ENCODE measurements at places on chromosomes 6 and 20.

DNA sequence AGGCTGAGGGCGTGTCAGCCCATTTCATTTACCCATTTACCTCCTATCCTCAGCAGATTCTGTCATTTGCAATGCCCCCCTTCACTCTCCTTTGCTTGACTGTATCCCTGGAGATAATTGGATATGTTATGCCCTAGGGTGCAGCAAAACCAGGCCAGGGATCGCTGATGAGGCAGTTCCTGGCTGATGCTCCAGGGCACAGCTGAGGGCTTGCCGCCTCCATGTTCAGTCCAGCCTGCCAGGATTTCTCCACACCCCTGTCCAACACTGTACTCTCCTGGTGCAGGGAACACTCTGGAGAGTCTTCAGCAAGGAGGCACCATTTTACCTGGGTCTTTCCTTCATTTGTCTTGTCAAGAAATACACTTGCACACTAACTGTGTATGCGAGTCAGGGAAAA is 532.1 kb upstream of the CHD6 start:
- peak; percentile 65 for DNase-seq

DNA sequence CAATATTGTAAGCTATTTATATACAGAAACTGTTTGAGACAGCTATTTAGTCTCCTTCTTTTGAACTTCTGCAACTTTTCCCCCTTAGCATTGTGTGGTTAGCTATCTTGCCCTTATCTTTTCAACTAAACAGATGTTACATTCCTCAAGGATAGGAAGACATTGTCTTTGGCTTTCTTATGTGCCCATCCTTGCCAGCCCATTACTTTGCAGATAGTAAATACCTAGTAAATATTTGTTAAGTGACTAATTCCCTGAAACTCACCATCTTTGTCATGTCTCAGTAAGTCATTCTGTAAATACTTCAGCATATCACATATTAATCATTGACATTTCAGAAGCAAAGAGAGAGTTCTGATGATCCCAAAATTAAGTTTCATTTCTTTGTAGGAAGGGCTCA is 69.1 kb upstream of the FLRT3 start:
- no peak for DNase-seq

DNA sequence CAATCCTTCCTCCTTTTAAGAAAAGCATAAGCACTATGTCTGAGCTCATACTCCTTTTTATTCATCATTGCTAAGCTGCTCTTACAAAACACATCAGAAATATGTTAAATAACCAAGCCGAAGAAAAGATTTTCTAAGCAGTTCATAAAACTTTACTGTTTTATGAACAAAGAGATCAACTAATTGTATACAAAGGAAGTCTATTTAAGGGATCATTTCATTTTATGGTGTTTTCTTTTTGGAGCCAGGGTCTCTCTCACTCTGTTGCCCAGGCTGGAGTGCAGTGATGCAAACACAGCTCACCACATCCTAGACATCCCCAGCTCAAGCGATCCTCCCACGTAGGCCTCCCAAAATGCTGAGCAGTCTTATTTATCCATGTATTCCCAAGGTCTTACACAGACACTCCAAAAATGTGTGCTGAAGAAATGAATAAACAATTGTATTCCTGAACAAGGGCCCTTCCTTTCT is 9.3 kb downstream of the NUDT3 start:
- DNase-seq: no peak

DNA sequence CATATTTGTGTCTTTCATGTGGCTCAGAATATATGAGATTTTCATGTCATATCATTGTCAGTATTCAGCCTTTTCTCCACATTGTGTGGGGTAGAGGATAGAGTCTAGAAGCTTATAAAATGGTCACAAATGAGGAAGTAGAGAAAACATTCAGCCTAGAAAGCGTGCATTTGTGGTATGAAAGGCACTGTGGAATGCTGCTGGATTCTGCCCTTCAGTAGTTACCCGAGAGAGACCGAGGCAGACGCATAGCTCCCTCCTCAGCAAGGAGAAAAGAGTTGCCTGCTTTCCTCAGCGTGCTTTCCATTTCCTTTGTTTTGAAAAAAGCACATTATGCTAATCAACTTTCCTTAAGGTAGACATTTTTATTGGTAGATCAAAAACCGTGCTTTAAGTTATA is 28.7 kb downstream of the MYB start:
- no peak for DNase-seq

- DNase-seq: no peak
These were observed 27.9 kb downstream of the B4GALT5 start for GRCh38 chr20:49685809-49686208.

DNA sequence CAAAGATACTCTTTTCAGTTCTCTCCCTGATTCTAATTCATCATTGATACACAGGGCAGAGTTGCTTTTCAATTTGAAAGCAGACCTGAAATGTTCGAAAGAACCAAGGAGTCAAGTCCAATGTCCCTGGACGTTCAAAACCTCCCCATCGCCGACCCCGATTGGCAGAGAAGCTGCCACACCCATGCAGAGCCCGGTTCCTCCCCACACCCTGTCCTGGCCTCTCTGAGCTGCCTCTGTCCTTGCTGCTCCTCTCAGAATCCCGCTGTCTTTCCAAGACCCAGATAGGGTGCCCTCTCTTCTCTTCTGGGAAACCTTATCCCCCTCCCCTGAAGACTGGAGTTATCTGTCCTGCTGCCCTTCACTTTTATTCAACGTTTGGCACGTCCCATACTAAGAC is 52.3 kb upstream of the CITED2 start:
- DNase-seq: no peak

DNA sequence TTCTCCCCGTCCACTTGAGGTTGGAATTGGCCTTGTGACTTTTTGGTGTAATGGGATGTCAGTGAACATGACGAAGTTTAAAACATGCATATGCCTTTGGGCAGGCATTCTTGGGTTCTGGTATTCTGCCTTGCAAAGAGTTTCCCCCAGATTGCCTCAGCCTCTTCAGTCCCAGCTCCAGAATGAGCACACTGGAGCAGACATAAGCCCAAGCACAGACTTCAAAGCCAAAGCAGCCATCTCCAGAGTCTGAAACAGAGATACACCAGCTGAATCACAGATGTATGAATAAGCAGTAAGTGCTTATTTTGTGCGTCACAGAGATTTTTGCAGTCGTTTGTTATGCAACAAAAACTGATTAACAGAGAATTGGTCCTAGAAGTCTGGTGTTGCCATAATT is 546.0 kb downstream of the FRK start:
- no peak for DNase-seq

GRCh38 chr20:38165089-38165965 is at the start of gene TGM2:
Gene TGM2 (minus strand): TSS chr20:38165270. CDS start chr20:38165198, 72 bp downstream.
- peak; percentile 69 for DNase-seq

DNA sequence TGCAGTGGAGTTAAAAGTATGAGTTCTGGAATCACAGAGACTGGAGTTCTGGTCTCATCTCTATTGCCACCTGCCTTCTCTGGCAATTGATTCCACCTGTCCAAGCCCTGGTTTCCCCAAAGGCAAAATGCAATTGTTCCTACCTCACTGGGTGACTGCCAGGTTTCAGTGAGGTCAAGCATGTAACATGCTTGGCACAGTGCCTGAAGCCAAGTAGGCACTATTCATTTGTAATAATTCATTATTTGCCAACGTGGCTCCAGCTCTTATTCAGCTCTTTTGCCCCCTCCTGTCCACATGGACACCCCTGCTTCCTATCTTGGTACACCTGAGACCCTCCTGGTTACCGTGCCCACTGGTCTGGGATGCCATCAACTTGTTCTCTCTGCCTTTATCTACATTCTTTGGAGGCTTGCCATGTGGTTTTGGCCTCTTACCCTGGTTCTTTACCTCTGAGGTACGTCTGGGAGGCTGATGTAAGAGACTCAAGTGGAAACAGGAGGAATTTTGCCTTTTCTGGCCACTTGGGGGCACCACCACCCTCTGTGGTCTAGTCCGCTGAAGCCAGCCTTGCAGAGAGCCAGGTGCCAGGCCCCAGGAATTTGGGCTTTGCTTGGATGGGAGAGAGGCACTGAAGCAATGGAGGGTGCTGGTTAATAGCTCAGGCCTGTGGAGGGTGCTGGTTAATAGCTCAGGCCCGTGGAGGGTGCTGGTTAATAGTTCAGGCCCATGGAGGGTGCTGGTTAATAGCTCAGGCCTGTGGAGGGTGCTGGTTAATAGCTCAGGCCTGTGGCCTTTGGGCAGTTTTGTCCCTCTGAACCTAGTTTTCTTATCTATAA is 1.7 kb downstream of the KCNK15 start:
- DNase-seq: peak; percentile 94

DNA sequence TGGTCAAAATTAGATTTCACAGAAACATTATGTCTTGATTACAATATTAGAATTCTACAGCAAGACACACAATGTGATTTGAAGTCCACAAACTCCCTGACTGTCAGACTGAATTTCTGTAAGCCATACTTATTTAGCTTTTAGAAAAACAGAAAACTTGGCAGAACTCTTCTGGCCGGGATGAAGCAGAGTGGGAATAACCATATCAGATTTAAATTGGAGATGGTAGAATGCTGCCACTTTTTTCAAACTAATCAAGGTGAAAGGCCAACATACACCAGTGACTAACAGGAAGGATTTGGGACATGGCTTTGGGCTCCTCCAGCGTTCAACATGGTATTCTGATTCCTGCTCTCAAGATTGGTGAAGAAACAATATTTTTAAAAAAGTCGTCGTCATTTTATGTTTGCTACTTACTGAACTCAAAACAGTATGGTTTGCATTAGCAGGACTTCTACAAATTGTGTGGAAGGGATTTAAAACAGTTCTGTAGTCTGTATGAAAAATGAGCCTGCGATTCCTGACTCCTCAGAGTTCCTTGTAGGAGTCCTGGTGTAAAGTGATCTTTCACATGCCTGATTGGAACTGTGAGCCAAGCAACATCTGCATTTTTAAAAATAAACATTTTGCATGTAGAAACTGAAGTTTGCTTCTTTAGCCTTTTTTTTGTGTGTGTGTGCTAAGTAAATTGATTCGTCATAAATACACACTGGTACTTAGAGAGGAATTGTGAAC is 297.9 kb upstream of the SOX4 start:
- DNase-seq: no peak

- DNase-seq: no peak
These were observed 44.9 kb downstream of the SNAI1 start for GRCh38 chr20:50027611-50028105.

DNA sequence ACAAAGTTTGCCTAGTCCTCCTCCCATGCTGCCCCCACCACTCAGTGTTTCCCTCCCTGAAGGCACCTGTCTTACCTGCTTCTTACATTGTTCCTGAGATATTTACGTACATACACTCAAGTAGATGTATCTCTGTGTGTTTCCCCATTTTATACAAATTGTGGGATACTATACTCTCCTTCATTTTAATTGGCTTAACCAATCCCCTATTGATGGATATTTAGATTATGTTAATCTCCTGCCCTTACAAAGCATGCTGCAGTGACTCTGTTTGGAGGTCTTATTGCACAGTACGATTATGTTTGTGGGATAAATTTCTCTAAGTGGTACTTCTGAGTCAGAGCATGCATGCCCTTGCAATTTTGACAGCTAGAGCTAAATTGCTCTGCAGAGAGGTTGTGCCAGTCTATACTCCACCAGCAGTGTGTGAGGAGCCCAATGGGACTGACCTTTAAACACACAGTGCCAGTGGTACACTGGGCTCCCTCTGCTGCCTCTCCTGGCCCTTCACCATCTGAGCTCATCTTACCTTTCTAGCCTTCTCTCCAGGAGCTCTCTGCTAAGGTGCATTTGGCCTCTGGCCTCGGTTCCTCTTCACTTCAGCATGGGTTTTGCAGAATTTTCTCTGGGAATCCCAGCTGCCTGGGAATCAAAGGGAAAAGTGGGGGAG is 57.4 kb downstream of the LYRM2 start:
- DNase-seq: peak; percentile 77

DNA sequence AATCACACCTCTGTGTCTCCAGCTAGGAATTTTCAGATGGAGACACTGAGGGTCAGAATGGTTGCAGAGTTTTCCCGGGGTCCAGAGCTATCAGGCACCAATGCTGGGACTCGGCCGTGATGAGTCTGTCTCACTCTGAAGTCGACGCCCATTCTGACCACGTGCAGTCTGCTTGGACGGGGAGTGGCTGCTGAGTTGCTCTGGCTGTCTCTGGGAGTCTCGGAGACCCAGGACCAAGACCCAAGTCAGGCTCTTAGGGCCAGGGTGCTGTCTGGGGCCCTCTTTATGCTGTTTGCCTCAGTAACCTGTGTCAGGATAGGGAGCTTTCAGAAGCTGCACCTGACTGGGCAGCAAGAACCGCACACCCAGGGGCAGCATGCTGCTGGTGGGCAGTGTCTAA is 4.6 kb downstream of the IP6K3 start:
- peak; percentile 29 for DNase-seq

GRCh38 chr6:168590406-168590805 is 149.4 kb downstream of the SMOC2 start:
- no peak for DNase-seq

GRCh38 chr20:3924304-3925112 is 35.3 kb downstream of the PANK2 start:
- DNase-seq: no peak

- peak; percentile 73 for DNase-seq
These were observed 62.2 kb downstream of the LRFN2 start for GRCh38 chr6:40524797-40525585.
